CD4-positive, alpha-beta T cell treated with Interleukin-15 for 4 hours (primary cell): ENCODE measurements at places on chromosomes 4 and X.

GRCh38 chr4:168273838-168274237 is 44.7 kb downstream of the DDX60 start:
- DNase-seq: no peak

DNA sequence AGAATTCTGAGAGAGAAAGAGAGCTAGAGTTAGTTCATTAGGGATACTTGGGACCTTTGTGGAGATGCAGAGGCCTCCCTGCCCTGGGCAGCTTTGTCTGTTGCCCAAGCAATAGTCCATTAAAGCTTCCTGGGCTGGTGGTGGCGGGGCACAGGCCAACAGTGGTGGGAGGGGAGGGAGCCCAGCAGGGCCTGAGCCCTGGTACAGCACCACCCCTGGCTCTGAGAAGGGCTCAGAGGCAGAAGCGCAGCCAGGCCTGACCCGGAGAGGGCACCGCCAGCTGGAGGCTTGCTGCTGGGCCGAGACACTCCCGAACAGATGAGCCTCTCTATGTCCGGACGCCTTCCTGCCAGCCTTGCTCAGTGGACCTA is 65.3 kb downstream of the EFNB1 start:
- no peak for DNase-seq

- no peak for DNase-seq
Observed at GRCh38 chr4:115418635-115419396, 305.4 kb upstream of the NDST4 start.

DNA sequence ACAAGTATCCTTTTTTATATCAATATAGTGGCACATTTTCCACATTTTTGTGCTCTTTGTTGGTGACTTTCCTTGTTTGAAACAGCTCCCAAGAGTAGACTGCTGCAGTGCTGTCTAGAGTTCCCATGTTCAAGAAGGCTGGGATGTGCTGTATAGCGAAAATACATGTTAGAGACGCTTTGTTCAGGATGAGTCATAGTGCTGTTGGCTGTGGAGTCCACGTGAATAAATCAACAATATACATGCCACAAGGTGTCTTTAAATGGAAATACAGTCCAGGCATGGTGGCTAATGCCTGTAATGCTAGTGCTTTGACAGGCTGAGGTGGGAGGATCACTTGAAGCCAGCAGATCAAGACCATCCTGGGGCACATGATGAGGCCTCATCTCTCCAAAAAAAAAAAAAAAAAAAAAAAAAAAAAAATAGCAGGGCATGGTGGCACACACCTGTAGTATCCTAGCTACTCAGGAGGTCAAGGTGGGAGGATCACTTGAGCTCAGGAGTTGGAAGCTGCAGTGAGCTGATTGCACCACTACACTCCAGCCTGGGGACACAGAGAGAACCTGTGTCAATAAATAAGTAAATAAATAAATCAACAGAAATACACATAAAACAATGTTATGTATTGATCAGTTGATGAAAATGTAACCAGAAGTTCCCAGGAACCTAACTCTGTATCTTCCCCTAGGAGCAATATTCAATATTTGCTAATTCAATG is 256.8 kb upstream of the STS start:
- no peak for DNase-seq

- no peak for DNase-seq
Observed at GRCh38 chr4:174207367-174207766, 76.1 kb downstream of the FBXO8 start.

- DNase-seq: no peak
Observed at GRCh38 chrX:55659931-55660330, 36.7 kb downstream of the FOXR2 start.

DNA sequence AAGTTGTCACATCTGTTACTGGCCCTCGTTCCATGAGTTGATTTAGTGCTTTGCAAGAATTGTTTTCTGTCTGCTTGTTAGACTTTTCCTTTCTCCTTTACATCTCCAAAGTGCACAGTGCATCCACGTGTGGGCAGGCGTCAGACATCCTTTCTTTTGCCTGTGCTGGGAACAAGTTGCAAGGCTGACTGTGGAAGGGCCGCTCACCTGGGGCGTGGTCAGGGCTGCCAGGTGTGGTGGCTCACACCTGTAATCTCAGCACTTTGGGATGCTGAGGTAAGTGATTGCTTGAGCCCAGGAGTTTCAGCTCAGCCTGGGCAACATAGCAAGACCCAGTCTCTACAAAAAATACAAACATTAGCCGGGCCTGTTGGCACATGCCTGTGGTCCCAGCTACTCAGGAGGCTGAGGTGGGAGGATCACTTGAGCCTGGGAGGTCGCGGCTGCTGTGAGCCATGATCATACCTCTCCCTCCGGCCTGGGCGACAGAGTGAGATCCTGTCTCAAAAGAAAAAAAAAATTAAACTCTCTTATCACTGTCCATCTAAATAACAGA is 46.2 kb downstream of the RGS12 start:
- no peak for DNase-seq

- no peak for DNase-seq
Observed at GRCh38 chr4:76628251-76628650, 193.2 kb downstream of the SHROOM3 start.

- DNase-seq: no peak
Observed at GRCh38 chr4:177947607-177948006, 505.4 kb upstream of the AGA start.

DNA sequence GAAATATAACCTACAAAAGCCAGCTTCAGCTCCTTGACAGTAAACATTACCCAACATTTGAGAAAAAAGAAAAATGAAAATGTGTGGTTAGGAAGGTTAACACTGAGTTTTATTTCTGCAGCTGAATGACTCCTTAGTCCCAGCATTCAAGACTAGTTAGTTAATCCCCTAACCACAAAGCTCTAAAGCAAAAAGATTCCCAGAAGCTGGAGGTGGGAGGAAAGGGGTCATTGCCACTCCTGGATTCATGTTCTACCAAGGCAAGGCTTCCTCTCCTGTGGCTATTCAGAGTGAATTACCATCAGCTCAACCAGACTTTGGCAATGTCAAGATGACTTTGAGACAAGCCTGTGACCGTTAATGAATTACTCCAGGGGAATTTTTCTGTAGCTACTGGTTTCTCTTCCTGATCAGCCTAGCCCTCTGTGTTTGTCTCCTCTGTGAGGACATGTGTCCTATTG is 63.6 kb downstream of the HADH start:
- no peak for DNase-seq

DNA sequence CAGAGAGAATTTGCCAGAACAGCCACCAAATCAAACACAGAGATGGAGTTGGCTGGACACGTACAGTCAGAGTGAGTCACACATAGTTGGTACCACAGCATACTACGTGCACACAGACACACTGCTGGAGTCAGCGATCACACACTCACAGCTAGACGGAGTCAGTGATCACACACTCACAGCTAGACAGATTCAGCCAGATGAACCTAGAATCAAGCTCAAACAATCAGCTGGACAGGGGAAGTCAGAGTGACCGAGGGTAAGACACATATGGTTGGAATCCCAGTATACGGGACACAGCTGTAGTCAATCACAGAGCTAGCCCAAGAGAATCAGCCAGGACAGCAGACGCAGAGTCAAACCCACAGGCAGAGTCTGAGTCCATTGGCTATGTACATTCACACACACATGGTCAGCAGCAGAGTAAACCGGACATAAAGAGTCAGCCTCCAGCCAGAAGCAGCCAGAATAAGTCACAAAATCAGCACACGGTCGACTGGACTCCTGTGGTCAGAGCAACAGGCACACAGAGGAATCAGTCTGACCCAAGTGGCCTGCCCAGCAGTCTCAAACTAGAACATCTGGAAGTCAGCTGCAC is 4.6 kb downstream of the SLC38A5 start:
- no peak for DNase-seq

DNA sequence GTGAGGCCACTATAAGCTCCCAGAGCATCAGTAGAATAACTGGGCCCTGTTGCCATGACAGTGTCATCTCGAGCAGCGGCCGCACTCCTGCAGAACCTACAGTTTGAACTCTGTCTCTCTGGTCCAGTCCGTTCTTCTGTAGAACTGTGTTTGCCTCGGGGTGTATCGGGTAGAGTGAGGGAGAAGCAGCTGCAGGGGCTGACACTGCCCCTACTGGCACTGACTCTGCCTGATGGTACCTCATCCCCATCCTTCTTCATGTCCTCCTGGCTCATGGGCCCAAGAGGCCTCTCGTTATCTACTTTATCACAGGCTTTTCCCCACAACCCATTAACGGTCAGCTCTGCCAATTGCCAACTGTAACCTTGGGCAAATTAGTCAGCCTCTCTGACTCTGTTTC is 96.5 kb downstream of the NPNT start:
- DNase-seq: no peak

DNA sequence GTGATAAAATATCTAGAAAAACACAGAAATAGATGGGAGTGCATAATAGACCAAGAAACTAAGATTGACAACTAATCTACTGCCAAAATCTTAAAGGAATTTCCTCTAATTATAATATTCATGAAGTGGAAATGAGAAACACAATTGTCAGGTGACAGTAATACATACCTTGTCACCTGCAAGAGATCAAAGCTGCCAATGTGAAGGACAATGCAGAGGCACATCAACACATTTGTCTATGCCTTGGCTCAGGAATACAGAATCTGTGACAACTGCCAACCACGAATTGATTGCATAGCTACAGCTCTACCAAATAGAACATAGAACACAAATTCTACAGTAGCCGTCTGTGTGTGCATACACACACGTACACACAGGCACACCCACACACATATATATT is 295.7 kb downstream of the PPARGC1A start:
- DNase-seq: no peak

GRCh38 chr4:55407119-55407518 is 11.4 kb downstream of the TMEM165 start:
- DNase-seq: no peak

GRCh38 chrX:25202827-25203226 is 187.1 kb upstream of the ARX start:
- no peak for DNase-seq

DNA sequence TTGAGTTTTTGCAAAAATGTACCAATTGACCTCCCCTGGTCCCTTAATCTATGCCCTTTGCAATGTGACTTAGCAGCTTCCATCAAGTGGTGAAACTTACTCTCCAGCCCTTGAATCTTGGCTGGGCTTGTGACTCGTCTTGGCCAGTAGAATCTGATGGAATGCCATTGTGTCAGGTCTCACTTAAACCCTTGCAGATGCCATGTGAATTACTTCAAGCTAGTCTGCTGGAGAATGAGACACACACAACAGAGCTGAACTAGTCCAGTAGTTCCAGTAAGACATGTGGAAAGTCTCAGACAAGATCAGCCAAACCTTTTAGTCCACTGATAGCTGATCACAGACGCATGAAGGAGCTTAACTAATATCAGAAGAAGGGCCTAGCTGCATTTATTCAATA is 567.8 kb upstream of the CPEB2 start:
- no peak for DNase-seq

- no peak for DNase-seq
Observed at GRCh38 chr4:112093636-112094202, 51.5 kb upstream of the FAM241A start.

GRCh38 chr4:119971431-119972084 is 95.1 kb downstream of the MAD2L1 start:
- no peak for DNase-seq

- no peak for DNase-seq
Observed at GRCh38 chrX:118115953-118116712, 477 bp downstream of the KLHL13 start.

- DNase-seq: no peak
Observed at GRCh38 chr4:52572936-52573485, 86.1 kb downstream of the USP46 start.

DNA sequence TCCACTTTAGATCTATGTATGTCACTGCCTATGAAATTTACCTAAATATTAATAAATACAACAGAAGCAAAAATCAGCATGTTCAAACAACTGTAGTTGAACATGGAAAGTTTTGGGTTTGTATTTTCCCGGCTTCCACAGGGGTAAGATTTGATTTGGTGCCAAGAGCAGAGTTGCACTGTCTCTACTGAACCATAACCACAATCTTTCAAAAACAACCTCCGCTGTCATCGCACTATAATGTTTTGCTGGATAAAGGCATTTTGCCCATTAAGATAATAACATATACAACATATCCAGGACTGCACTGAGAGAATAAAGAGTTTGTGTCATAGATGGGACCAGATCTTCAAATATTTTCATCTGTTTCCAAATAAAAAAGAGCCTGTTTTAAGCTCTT is 94.9 kb downstream of the TENM3 start:
- DNase-seq: no peak

- no peak for DNase-seq
Observed at GRCh38 chrX:47610511-47610910, 9.1 kb downstream of the SYN1 start.

GRCh38 chr4:61451935-61452334 is 251.8 kb downstream of the ADGRL3 start:
- DNase-seq: no peak

- no peak for DNase-seq
Observed at GRCh38 chr4:108560616-108561015, 59.8 kb upstream of the RPL34 start.

DNA sequence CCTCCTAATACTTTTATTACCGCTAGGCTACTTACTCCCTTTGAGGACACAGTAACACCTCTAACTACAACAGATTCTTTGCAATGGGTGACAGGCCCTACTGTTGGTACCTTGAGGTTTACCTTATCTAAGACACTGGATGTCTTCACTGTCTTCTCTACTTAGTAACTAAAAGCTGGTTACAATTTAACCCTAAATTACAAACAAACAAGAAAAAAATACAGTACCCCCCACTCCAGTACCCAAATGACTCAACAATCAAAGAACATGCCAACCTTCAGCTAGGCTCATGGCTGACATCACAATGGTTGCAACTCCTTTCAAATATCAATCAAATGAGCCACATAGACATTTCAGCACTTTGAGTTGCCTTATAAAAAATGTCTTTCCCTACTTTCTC is 198.0 kb downstream of the GUCY2F start:
- no peak for DNase-seq

- peak; percentile 39 for DNase-seq
Observed at GRCh38 chr4:139314047-139314800, 11.9 kb upstream of the NDUFC1 start.

DNA sequence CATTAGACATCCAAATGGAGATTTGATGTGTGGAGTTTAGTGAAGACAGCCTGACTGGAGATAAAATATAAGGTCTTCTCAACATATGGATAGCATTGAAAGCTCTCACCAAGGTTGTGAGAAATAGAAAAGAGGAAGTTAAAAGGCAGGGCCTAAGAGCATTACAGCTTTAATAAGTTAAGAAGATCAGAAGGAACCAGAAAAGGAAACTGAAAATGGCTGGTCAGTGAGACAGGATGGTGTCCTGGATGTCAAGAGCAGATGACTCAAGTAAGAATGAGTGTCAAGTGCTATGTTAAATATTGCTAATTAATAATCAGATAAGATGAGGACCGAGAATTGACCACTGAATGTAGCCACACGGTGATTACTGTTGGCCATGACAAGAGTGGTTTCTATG is 642.9 kb downstream of the STPG2 start:
- DNase-seq: no peak

DNA sequence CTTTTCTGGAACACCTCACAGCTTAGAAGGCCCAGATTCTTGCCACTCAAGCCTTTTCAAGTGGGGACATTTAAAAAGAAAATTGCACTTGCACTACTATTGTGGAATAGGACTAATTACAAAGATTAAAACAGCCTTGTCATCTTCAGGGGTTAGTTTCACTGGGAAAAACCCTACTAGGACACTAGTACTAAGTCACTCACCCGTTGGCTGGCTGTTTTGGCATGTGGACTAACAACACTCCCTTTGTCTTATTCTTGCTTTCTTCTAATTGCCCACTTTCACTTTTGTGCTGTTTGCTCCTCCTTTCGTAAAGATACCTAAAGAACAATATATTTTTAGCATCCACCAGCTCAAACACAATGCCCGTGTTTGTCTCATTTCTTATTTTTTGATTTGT is 200.9 kb upstream of the MID1 start:
- DNase-seq: no peak
